ENCODE measurements at places on chromosomes 2 and 18.

DNA sequence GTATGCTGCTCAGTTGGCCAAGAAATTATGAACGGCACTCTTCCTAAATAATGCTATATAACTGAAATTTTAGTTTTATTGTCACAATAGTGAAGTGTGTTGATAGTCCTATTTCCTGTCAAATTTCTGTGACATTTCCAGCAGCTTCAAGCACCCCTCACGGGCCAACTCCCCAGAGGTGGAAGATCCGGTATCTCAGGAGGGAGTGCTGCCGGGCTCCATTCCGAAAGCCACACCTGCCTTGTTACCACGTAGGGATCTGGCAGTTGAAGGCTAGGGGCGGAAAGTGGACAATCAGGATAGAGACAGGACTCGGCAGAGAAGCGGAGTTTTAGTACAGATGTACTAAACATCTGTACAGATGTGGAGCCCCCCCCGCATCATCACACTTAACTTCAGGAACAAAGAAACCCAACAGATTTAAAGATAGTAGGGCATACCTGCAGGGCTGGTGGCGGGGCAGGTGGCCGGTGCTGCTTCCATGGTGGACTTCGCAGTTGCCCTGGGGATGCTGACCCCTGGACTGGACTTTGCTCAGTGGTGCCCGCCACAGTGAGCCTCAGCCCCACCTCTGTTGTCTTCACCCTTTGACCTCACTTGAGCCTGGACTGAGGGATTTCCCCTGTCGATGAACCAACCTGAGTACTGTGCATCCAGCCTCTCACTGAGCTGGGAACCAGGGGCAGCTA lies 22.3 kb downstream of the ASAP2 start:
- DNase-seq: no peak

- DNase-seq: peak; percentile 98
These were observed 237.3 kb downstream of the OSR1 start for GRCh38 chr2:19120941-19121750.

DNA sequence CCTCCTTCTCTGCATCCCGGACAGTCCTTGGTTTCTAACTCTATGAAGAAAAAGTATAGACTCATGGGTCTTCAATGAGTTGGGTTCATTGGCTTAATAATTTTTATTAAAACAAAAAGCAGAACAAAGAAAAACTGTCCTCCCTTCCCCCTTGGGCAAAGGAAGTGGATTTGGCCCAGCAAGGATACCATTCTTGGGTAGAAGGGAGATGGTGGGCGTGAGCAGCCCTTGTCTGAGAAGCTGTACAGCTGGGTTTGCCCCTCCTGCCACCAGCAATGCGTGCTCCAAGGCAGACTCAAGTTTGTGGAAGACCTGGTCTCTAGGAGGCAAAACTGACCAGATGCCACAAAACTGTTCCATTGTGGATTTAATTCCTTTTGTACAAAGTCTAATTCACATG lies 12.7 kb downstream of the PCARE start:
- no peak for DNase-seq

DNA sequence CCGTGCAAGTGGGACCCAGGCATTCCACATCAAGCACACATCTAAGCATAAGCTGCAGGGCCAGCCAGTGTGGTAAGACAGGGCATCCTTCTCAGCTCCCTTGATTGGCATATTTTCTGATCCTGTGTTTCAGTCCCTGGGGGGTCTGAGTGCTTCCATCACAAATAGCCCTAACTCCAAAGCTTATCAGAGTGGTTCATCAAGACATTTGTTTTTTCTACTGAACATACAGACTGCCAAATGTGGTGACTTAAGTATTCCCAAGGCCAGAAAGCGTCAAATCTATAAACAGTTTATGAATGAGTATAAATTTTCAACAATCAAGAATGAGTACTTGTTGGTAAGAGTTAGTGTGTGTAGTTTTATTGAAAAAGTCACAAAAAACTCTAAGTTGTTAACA lies 18.8 kb downstream of the SPRED2 start:
- DNase-seq: no peak

GRCh38 chr18:49059028-49059834 lies 108.5 kb upstream of the SMAD7 start:
- DNase-seq: no peak

DNA sequence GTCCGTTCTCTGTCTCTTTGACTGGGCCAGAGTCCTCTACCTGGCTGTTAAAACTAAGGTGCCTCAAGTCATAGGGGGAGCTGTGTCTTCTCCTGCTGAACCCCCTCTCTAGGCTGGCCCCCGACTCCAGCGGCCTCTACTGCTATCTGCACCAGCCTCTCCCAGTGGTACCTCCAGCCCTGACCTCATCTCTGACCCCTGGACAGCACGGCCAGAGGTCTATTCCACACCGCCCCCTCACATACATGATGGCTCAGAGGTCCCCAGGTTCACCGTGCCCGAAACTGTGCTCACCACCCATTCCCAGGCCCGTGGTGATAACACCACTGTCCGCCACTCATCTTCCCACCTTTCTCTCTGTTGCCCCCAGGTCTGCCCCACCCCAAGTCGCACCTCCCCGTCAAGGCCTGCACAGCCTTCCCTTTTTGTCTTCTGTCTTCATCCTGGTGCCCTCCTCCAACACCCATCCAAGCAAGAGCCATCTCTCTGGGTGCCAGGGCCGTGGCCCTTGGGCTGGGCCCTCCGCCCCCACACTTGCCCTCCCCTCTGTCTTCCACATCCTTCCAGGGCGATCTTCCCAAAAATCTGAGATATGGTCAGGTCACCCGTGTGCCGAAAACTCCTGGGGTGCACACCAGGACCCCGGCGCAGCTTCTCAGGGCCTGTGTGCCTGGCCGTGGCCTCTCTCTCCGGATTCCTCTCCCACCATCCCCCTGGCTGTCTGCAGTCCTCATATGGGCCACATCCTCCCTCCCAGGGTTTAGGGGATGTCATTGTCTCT lies 134.4 kb upstream of the ID2 start:
- no peak for DNase-seq

GRCh38 chr2:118177318-118177717 lies 89.0 kb downstream of the INSIG2 start:
- no peak for DNase-seq

Data from mammary epithelial cell (primary cell).